ENCODE measurements at places on chromosomes 2 and 18.

- DNase-seq = no peak
These were observed 59.6 kb downstream of the GATA6 start for GRCh38 chr18:22228976-22229375.

DNA sequence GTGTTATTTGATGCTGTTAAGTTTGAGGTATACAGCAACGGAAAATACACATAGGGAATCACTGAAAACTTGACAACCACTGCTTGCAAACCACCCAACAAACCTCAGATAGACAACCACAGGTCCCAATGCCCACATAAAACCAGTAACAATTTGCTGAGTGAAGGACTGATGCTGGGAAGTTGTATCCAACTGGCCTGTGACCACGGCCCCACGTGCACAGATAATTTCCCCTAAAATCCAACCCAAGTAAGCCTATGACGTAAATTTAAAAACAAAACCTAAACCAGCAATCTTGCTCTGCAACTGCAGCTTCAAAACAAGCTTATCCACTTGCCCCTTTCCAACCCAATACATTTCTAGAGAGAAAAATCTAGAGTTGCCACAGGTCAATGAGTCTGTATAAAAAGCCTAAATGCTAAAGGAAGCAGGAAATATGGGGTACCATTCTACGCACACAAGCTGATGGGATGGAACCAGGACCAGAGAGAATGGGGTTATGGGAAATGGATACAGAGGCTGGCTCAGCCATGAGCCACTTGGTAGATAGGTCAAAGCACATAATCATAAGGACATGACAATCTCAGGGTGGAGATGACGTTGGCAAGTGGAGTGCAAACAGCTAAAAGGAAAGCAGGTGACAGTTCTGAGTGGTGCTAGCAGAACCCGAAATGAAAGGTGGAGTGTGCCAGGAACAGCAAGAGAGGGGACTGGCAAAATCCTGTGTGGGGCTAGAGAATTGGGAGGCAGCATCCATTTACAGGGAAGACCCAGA is 27.8 kb upstream of the CREB1 start:
- DNase-seq = no peak

GRCh38 chr2:171247741-171248662 is 87.3 kb upstream of the TLK1 start:
- no peak for DNase-seq

DNA sequence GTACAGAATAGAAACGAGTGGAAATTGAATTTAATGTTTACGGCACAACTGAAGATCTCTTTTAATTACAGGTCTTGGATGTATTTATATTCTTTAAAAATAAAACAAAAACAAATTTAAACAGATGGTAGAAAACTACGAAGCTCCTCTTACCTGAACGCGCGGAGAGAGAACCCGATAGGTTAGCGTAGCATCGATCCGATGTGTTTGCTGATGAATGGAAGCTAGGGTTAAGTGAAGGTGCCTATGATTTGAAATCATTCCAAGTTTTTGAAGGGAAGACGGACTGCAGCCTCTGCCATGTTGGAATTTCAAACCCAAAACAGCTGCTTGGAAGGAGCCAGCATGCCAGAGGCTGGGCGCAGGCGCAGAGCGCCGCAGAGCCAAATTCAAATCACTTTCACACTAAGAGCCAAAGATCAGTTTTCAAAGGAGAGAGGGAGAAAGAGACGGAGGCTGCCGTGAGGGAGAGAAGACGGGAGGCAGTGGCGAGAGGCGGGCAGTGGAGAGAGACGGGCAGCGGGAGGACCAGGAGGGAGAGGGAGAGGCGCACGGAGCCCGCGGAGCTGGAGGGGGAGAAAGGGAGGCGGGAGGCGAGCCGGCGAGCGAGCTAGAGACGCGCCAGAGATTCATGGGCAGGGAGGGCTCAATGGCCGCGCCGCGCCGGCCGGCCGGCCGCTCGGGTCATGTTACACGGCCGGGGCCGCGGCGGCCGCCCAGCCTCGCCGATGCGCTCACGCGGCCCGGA is at the start of gene FIGN:
TSS of gene FIGN (minus strand) at position 324 of the 748 bp plus-strand sequence. CDS start 1,081 bp downstream, outside the sequence.
- DNase-seq = no peak

- DNase-seq = no peak
These were observed 41.7 kb downstream of the SH3BP4 start for GRCh38 chr2:234993541-234993981.

DNA sequence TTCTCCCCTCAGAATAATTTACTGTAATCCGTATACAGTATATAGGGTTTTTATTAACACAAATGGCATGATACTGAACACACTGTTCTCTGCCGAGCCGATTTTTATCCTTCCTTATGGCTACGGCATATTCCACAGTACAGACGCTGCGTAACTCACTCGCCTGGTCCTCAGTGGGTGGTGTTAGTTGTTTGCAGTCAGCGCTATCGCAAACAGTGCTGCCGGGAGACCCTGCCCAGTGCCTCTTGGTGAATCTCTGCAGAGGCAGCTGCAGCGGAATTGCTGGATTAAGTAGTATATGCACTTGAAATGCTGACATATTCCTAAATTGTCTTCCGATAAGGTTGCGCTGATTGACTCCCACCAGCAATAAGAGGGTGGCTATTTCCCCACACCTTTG is 73.9 kb downstream of the MARCO start:
- DNase-seq = no peak

GRCh38 chr18:27948986-27949385 is 227.9 kb downstream of the CDH2 start:
- DNase-seq = no peak

DNA sequence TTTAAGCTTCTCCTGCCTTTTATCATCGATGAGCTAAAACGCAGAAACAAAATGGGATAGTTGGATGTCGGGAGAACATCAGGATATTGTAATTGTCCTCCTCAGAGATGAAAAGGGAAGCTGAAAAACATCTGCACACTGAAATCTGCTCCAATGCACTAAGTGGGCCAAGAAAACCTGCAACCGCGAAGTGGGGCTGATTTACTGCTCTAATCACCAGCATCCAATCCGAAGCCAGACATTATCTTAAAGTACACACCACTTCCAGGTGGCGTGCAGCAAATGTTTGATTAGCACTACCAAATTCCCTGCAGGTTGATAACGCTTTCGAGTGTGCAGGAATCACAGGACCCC is 230.3 kb upstream of the SLC14A2 start:
- DNase-seq = no peak

- DNase-seq = no peak
These were observed 157.8 kb downstream of the BABAM2 start for GRCh38 chr2:28048341-28048740.

DNA sequence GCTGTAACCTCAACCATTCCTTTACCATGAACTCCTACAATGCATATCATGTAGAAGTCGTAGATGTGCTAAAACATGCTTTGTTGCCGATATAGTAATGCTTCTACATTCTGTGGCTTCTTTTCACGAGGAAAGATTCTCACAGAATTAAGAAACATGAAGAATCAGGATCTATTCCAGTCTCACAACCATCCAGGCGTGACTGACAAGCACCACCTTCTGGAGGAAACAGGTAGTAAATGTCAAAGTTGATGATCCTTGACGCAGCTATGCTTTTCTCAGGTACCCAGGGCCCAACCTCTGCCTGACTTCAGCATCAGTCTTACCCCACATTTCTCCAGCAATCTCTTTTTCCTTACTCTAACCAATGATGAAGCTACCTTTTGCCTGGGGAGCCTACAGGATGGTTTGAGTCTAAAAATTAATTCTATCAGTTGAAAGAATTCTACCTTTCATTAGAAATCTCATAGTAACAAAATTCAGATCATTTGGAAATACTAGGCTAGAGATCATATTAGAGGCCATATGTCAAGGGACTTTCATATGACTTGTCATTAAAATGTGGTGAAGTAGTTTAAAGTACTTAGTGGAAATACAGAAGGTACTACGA is 123.3 kb upstream of the RND3 start:
- no peak for DNase-seq

DNA sequence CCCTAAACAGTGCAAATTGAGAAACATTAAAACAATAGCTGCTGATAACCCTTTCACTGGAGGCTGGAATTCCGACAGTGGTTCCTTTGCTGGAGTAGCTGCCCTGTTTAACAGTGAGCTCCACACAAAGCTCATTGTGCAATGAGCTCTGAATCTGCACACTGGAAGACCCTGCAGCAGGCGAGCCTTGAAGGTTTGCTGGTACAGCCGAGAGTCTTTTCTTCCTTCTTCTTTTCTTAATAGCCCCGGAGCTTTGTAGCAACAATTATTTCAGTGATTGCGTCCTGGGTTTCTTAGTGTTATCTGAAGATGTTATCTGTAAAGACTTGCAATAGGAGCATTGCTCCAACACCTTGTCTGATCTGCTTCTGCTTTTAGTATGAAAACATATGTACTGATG is 50.8 kb upstream of the CXCR4 start:
- no peak for DNase-seq

DNA sequence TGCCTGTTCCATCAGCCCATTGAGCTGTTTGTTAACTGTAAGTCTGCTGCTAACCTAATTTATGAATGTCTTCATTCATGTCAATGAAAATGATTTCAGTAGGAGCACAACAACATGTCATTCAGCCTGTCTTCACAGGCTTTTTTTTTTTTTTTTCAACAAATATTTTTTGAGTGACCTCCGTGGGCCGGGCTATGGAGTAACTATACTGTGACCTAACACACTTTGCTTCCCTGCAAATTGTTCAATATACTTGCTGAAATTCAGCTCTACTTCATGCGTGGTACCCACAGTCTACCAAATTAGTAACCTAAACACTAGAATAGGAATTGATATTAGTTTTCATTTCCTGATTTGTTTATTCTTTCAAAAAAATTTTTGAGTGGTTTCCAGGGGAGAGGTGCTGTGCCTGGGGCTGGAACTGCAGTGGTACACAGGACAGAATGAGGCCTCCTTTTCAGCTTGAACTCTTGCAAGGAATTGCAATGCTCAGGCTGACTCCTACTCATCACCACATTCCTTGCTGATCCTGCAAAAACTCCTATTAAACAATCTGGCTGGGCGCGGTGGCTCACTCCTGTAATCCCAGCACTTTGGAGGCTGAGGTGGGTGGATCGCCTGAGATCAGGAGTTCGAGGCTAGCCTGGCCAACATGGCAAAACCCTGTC is 87.1 kb downstream of the CDH20 start:
- no peak for DNase-seq

- DNase-seq = no peak
These were observed 558.9 kb upstream of the PKDCC start for GRCh38 chr2:41488888-41489287.

GRCh38 chr2:12694990-12695774 is 21.6 kb upstream of the TRIB2 start:
- DNase-seq = no peak

- no peak for DNase-seq
These were observed 128.1 kb upstream of the PDE1A start for GRCh38 chr2:182554950-182555349.

- no peak for DNase-seq
These were observed 181.2 kb downstream of the ATAD2B start for GRCh38 chr2:23745726-23746105.
